ENCODE measurements at places on chromosomes 12 and 14.
A peak's percentile ranks its signal among the peaks of the same experiment; 100 is the strongest.

- DNase-seq = no peak
Observed at GRCh38 chr14:75286313-75286712, 7.7 kb downstream of the FOS start.

DNA sequence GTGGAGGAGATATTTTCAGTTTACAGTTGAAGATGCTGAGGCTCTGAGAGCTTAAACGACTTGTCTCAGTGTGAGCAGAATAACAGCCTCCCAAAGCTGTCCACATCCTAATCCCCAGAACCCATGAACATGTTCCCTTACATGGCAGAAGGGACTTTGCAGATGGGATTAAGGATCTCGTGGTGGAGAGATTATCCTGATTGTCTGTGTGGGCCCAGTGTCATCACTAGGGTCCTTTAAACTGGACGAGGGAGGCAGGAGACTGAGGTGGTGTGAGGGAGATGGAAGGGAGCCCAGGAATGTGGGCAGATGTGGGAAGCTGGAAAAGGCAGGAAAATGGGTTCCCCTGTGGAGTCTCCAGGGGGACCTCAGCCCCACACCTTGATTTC lies 9.6 kb upstream of the KRT80 start:
- DNase-seq = peak; percentile 9

- DNase-seq = no peak
Observed at GRCh38 chr12:84502907-84503787, 409.5 kb downstream of the SLC6A15 start.

GRCh38 chr14:104756477-104757237 lies 3.7 kb downstream of the SIVA1 start:
- DNase-seq = no peak

DNA sequence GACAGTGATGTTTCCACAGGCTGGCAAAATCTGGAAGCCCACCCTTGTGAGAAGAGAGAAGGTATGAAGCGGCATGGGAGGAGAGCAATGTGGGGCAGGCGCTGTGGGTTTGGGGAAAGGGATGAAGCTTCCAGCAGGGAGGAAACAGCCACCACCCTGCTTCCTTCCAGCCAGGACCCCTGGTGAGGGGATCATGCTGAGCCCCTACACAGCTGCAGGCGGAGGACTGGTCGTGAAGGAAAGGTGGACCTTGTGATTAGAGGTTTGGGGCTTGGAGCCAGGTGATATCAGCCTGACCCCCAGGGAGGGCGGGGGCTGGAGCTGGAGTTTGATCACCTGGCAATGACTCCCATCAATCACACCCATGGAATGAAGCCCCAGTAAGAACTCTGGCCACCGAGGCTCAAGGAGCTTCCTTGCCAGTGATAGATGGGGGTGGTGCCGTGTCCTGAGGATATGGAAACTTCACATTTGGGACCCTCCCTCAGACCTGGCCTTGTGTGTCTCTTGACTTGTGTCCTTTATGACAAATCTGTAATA lies 48.6 kb downstream of the RIMBP2 start:
- no peak for DNase-seq

GRCh38 chr12:94265966-94266745 lies 117.8 kb downstream of the PLXNC1 start:
- DNase-seq = no peak
